ENCODE measurements at places on chromosomes 2 and 18. TPM values are rescaled to one million over a fixed set of nuclear protein-coding genes. Genes with fewer than 3 reads are reported as not detected.

REL gene
- total RNA-seq: 6.2 TPM

LRATD1 gene
- total RNA-seq: 0.04 TPM

CREG2 gene
- total RNA-seq: 0.81 TPM

IL1B gene
- total RNA-seq: 0.46 TPM

DNA sequence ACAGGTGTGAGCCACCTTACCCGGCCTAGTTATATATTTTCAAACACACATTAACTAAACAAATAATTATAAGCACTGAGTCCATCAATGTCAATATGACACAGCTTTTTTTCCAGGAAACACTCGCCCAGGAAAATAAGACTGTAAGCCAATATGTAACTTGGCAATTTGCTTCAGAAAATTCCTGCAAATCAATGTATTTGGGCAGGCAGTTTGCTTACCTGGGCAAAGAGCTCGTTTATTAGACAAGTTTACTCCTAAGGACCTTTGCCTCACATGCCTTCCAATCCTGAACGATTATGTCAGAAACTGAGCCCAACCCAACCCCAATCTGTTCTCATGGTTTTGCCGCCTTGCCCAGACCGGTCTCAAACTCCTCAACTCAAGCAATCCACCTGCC is 34.7 kb upstream of the NDUFV2 start:
- DNase-seq: no peak

DNA sequence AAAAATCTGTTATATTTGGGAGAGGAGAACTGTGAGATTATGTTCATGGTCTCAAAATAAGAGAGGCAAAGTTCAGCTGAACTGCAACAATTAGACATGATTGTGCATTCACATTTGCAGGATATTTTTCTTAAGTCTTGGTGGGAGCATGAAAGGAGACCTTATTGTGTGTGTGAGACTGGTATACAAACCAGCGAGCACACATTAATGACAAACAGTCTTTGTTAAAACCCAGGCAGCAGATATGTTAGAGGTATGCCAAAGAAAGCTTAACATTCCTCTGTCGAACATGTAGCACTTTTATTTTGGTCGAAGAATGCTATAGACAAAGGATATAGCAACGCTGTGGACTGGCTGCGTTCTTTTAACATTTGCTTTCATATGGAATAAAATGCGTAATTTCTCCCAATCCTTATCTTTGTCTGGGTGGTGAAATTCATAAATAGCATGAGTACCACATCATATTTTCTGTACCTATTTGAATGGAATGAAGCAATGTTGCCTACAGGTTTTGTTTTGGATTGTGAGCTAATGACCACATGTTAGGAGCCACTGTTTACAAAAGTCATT is 88.4 kb downstream of the ICOS start:
- no peak for DNase-seq

- DNase-seq: no peak
Observed at GRCh38 chr2:230868161-230868946, 3.6 kb downstream of the ITM2C start.

DNA sequence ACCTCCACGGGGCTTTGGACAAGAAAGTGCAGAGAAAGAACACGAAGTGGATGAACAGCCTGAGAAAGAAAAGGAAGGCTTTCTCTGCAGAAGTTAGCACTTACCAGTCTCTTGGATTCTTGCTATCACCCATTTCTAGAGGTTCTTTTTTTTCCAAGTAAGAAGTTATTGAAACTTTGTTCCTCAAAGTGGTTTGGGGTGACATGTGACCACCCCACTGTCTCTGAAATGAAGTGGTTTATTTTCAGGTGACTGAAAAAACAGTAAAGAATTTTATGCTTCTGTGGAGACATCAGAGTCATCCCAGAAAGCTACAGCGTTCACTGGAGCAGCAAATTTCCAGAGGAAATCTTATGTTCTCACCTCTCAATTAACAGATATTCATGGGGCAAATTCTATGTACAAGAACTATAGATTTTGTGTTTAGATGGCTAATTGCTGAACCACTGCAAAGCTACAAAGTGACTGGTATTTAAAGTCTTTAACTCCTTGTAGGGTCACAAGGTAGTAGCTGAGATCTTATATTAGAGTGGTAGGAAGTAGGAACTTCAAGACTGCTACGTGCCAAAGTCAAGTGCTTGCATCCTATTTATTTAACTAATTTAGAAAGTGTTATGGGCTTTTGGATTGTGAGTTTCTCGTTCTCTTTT is 267.5 kb downstream of the TGIF1 start:
- DNase-seq: no peak

TCF7L1 gene
- total RNA-seq: 3.5 TPM

TP53I3 gene
- 75.2 TPM for total RNA-seq

- DNase-seq: no peak
Observed at GRCh38 chr2:189199797-189200196, 20.2 kb upstream of the COL5A2 start.

DNA sequence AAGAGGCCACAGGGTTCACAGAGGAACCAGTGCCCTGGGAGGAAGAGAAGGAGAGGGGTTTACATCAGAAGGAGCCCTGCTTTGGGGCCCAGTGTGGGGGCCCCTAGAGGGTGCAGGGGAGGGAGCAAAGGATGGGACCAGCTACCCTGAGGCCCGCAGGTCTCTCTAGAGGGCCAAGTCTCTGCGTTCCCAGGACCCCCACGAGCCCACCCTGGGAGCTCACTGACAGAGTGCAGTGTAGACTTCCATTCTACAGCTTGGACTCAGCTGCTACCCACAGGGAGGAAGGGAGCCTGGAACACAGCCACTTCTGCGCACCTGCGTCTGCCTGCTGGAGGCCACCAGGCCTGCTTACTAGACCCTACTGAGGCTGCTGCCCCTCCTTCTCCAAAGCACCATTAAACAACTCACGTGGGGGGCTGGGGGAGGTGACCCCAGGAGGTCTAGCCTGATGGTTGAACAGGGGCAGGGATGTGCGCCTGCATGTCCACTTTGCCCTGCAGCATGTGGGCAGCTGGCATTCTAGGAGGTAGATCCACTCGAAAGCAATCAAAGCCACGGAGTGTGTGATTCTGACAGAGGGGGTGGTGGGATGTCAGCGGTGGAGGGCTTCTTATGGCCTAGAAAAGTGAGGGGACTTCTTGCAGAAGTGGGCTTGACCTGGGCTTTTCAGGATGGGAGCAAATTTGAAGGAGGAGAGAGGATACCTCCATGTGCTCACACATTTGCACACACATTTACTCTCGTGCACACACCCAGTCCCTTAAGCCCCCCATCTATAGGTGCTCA is 90.2 kb downstream of the ZFP36L2 start:
- DNase-seq: no peak

DNA sequence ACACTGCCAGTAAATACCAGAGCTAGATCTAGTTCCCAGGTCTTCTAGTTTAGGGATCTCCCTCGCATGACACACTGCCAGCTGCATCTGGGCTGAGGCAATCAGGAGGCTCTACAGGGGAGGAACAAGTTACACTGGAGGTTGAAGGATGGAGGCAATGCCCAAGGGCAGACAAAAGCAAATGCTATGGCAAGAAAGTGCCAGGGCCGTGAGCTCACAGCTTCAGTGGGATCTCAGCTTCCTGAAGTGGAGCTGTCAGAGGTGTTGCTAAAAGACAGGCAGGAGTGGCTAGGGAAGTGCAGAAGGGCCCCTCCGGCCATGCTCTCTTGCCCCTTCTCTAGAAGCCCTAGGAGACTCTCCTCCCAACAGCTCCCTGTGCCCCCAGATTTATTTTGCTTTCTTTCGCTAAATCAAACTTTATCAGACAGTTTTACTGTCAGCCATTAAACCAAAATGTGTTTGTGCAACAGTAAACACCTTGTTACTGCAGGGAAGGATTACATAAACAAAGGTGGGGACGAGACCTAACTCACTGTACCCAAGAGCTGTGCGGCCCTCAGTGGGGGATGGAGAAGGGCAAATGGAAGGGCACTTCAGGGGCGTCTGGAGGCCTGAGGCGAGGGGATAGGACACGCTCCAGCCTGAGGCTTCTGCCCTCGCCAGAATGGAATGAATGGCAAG is 39.4 kb upstream of the PKDCC start:
- DNase-seq: no peak

PSMA8 gene
- not detected for total RNA-seq

DNA sequence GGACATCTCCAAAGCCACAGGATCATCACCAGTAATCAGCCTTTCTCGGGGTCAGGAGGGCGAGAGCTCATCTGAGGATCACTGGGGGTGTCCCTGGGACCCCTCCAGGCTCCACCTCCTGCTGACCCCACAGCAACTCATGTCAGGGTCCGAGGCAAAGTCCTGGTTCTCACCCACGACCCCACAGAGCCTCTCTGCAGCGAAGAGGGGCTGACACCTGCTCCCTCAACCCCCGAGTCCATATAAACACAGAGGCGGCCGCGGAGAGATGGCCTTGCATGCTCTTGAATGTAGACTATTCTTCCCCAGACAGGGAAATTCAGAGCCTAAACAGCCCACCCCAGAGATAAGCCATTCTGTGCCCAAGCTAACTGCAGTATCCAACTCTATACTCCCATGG is 29.9 kb downstream of the HS6ST1 start:
- no peak for DNase-seq

PTPN18 gene
- 21.6 TPM for total RNA-seq

ACOXL gene
- total RNA-seq: under 0.01 TPM

DNA sequence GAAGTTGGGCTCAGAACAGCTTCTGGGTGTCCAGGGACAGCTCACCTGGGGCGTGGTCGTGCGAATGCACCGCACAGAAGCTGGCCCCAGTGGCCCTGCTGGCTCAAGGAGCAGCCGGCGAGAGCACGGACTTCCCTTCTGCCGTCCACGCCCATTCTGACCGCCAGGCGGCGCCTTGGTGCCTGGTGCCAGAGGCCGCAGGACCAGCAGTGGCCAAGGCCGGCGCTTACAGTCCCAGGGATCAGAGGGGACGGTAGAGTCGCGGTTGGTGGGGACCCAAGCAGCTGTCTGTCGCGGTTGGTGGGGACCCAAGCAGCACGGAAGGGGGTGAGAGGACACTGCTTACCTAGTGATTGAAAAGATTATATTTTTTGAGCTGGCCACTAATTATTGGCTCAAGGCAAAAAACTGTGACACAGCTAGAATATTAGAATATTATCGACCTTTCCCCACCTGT is 25.7 kb downstream of the NPPC start:
- peak; percentile 20 for DNase-seq

DNA sequence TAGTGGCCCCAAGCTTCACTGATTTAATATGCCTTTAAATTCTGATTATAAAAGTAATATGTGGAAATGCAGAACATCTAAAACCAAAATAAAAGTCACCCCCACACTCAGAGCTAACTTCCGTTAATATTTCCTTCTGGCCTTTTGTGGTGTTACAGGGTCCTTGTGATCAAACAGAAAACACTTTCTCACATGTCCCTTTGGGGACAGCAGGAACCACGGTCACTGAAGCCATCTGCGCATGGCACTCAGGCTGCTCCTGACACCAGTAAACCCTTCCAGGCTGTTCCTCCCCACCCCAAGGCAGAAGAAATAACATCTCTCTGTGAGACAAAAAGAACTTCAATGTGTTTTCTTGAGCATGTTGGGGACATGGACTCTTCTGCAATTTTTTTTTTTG is 25.1 kb upstream of the GPR17 start:
- DNase-seq: no peak

GRCh38 chr2:20190876-20191713 is 33.8 kb downstream of the SDC1 start:
- DNase-seq: peak; percentile 11

GRCh38 chr2:65296971-65297370 is 69.3 kb downstream of the ACTR2 start:
- no peak for DNase-seq

LYG2 gene
- total RNA-seq: not detected

DCDC2C gene
- not detected for total RNA-seq

ASB18 gene
- not detected for total RNA-seq

GRCh38 chr2:212548455-212548819 is 9.8 kb upstream of the ERBB4 start:
- DNase-seq: no peak

- DNase-seq: no peak
Observed at GRCh38 chr2:205527801-205528200, 154.5 kb upstream of the NRP2 start.

DNA sequence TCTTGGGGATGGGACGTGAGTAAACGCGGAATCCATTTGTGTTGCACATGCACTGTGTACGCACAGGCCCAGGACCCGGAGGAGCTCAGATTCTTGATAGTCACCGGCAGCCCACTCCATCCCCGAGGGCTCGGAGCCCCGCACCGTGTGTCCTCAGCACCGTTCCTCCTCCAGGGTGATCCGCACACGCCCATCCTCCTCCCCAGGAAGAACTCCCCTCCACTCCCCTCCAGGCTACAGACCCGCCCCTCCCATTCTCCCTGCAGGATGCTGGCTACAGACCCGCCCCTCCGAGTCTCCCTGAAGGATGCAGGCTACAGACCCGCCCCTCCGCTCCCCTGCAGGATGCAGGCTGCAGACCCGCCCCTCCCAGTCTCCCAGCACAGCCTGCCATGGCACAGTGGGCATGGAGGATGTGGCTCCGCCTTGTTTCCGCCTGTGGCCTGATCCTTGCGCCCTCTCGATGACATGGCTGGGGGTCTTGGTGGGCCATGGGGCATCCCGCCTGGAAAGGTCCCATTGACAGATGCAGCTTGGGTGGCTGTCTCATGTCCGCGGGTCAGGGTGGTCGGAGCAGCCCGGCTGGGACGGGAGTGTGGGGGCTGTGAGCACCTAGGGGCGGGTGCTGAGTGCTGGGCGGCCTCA is 14.1 kb downstream of the CTDP1 start:
- no peak for DNase-seq

HSPE1 gene
- total RNA-seq: 115 TPM

DNA sequence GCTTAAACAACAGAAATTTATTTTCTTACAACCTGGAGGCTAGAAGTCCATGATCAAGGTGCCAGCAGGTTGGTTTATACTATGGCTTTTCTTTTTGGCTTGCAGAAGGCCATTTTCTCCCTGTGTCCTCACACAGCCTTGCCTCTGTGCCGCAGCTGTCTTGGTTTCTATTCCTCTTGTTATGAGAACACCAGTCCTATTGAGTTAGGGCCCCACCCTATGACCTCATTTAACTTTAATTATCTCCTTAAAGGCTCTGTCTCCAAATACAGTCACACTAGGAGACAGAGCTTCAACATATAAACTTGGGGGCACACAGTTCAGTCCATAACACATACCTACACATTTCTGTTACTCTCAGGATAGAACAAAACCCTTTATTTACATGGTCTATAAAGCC is 17.3 kb upstream of the RHOB start:
- DNase-seq: no peak

SCN3A gene
- total RNA-seq: under 0.01 TPM

Measured in pulmonary artery endothelial cell (primary cell).